ENCODE measurements at places on chromosomes 6 and 20.
A peak's percentile ranks its signal among the peaks of the same experiment; 100 is the strongest.

- no peak overlapping the region for H3K27ac ChIP-seq
- peaks cover 32% of the 10 kb centered on the region for H3K27me3 ChIP-seq
- peaks cover 38% of the 10 kb centered on the region for H3K4me1 ChIP-seq
- no peaks in the 10 kb centered on the region for H3K36me3 ChIP-seq
- H3K4me3 ChIP-seq: no peak overlapping the region
These were observed 58.0 kb downstream of the ERMARD start for GRCh38 chr6:169809386-169809785.

GRCh38 chr6:83431545-83432155, 799 bp upstream of the ME1 start:
- H3K4me1 ChIP-seq: no peaks in the 10 kb centered on the region
- DNase-seq: no peak
- no peak overlapping the region for H3K4me3 ChIP-seq

GRCh38 chr6:41036601-41037000, 2.4 kb downstream of the UNC5CL start:
- no peaks in the 10 kb centered on the region for H3K36me3 ChIP-seq
- H3K4me3 ChIP-seq: no peak overlapping the region
- peaks cover 8% of the 10 kb centered on the region for H3K4me1 ChIP-seq
- H3K27me3 ChIP-seq: no peaks in the 10 kb centered on the region
- no peak for DNase-seq

GRCh38 chr6:108955329-108955949, 107.2 kb downstream of the ARMC2 start:
- H3K27me3 ChIP-seq: no peaks in the 10 kb centered on the region
- no peaks in the 10 kb centered on the region for H3K36me3 ChIP-seq
- no peak for DNase-seq
- H3K4me3 ChIP-seq: peak overlapping the region; percentile 8

All from activated T-cell treated with anti-CD3 and anti-CD28 coated beads, Interleukin-2, amount 50 U/mL, for 72 hours (primary cell).